Activated CD4-positive, alpha-beta T cell treated with anti-CD3 and anti-CD28 coated beads for 24 hours (primary cell): ENCODE measurements at places on chromosomes 1 and 21.

DNA sequence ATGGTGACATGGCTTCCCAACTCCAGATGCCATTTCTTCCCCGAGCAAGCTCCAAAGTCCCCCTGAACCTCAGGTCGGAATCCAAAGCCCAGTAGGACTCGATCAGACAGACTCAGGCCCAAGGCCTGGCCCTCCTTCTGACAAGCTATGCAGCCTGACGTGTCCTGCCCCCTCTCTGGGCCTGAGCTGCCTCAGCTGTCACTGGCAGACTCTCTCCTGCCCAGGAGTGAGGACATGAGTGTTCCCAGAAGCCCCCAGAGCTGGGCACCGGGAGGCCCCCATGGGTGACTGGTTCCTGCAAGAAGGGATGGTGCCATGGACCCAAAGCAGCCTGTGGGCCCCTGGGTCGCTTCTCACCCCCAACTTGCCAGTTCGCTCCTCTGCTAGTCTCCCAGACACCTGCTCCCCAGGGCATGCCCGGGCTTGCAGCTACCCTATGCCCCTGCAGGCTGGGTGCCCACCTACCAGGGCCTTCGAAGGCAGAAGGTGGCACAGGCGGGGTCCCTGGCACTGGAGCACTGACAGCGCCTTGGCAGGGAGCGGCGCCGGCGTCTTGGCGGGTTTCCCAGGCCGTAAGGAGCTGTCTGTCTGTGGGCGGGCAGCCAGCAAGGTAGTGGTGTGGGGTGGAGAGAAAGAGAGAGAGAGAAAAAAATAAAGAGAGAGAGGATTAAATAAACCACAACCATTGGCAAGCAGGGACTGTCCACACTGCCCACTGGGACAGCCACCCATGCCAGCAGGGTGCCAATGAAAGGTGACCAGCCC, 2.3 kb downstream of the EDN2 start:
- no peak for DNase-seq

DNA sequence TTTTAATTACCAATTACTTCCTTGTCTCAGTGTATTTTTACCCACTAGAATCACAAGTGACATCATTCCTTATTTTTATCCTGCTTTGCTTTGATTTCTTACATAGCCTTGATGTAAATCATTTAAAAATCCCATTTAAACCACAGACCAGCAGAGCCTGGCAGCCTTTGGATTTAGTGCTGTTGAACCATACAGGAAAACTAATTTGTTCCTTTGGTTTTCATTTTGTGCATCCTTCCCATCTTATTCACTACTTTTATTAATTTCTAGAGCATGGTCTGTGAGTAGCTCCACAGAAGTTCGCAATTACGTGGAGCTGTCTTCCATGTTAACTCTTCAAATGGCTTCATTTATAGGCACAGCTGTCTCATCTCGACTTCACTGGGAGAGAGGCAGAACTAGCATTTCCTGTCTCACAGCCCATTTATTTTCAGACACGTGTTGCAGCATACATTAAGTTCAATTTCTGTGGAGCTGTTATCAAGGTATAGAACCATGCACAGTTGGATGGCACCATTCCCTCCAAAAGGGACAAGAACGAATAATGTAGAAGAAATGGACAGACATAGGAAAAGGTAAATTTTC, 235.3 kb downstream of the MRPL39 start:
- no peak for DNase-seq

DNA sequence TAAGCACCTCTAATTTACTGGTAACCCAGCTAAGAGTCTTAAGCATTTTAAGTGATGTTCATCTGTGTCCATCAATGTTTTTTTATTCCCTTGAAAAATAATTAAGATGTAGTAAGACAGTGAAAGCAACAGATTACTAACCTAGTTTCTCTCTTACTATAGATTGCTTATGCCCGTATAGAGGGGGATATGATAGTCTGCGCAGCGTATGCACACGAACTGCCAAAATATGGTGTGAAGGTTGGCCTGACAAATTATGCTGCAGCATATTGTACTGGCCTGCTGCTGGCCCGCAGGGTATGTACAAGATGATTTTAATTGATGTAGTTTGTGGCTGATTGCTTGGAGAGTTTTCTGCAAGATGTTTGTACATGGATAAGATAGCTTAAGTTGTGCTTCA, 2.8 kb downstream of the RPL5 start:
- DNase-seq = no peak

- no peak for DNase-seq
These were observed 34.3 kb upstream of the KCNA3 start for GRCh38 chr1:110708974-110709440.

DNA sequence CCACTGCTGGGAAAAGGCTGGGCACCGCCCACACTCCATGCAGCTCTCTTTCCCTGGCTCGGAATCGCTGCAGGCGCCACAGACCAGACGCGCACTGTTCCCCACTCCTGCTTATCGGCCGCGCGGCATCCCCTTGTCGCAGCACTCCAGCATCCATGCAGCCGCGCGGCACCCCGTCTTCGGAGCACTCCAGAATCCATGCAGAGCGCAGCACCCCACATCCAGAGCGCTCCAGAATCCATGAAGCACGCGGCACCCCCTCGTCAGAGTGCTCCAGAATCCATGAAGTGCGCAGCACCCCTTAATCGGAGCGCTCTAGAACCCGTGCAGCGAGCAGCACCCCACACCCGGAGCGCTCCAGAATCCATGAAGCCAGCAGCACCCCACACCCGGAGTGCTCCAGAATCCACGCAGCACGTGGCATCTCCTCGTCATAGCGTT, 9.5 kb downstream of the TFF3 start:
- no peak for DNase-seq
